ENCODE measurements at places on chromosomes 12 and 14.

DNA sequence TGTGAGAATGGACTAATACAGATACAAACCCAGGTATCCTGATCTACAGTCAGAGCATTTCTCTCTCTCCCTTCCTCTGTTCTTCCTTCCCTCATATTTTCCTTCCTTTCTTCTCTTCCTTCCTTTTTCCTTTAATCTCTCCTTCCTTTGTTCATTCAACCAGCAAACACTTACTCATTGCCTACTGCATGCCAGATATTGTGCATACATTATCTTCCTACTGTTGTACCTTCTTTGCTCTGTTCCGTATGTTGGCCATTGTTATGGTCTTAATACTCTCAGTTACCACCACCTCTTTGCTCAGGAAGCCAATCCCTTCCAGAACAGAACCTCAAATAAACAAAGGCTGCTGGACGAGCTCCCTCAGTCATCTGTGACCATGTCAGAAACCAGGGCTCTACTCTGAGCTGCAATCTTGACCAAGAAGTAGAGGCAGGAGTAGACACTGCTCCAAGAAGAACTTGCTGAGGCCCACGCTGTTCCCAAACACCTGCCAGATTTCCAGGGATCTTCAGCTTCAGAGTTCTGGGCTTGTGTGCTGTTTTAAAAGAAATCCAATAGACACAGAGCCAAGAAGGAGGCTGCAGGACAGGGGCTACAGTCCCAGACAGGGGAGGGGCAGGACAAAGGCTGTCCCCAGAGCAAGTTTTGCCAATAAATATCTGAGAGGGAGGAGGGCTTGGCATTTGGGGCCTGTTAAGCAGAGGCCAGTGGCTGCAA is 526.7 kb upstream of the TBX3 start:
- no peak for DNase-seq

GRCh38 chr14:96681829-96682228 is 115.4 kb upstream of the VRK1 start:
- peak; percentile 61 for DNase-seq

DNA sequence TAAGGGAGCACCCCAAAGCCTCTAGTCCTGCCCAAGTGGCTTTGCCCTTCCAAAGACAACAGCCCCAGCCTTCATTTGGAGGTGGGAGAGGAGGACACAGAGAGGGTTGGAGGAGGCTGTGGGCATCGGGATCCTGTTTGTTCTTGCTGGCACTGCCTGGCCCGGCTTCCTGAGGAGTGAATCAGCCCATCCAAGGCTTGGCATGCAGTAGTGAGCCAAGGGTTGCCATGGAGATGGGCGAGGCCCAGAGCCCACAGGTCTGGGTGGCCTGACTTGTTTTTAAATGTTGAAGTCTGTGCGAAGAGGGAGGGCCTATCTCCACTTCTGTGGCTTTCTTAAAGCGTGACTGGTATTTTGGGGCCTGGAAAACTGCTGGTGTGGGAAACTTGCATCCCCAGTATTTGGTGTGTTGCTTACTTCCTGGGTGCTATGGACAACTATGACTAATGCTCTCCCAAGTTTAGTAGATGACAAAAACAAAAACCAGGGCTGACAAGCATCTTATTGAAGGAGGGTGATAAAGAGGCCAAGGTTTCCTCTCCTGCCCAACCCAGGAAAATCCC is 15.8 kb downstream of the CD9 start:
- peak; percentile 89 for DNase-seq

DNA sequence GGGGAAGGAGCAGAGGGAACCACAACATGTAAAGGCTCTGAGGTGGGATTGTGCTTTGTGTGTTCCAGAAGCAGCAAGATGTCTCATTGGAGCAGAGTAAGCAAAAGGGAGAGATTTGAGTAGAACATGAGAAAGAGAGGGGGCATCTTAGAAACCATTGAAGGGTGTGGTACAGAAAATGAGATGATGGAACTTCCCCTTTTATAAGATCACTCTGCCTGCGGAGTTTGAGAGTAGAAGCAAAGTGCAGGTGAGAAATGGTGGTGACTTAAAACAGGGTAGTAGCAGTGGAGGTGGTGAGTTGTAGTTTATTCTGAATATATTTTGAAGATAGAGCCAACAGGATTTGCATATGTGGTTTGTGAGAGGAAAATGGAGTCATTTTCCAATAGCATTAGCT is 56.0 kb downstream of the FBXO34 start:
- no peak for DNase-seq

DNA sequence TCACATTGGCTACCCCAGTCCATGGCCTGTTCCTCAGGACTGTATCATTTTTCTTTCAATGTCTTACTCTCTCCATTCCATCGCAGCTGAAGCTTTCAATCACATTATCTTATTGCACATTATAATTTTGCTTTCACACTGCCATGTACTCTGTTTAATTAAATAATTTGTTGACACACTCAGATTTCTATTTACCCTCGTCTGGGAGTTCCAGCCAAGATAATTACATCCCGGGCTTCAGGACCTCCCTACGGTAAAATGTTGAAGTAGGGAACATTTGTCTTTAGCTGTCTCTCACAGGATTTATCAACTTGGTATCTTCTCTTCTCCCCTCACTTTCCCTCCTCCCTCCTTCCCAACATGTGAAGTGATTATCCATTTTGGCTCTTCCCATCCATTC is 177.2 kb upstream of the RASSF8 start:
- no peak for DNase-seq

DNA sequence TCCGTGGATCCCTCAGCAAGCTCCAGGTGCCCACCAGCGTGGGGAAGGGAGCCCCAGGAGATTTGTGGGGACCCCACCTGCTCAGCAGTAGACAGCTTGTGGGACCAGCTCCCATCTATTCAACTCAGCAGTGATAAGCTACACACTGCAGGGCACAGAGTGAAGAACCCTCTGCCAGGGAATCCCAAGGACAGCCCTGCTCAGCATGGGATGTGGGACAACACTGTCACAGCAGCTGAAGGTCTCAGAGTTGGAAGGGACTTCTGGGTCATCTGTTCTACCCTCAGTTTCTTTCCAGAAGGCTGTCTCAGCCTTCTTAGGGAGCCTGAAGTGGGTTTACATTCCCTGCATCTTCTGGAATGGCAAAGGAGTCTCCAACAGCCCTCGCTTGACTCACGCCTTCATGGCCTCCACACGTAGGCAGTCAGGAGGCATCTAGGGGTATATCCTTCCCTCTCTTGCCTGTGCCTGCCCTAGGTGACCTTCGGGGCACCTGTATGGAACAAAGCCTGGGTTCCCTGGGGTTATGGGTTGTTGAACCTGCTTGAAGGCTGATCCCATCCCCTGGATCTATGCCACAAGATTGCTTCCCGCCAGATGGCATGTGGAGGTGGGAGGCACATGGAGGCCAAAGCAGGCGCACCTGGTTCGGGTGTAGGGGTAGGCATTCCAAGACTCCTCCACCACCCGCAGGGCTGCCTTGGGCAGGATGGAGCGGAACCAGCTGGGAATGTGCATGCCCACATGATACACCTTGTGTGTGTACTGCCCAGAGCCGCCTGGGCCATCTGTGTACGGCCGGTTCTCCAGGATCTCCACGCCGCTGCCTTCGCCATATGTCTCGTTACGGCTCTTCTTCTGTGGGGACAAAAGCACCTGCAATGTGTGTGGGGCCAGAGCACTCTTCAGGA is 33.0 kb downstream of the ARL6IP4 start:
- no peak for DNase-seq

DNA sequence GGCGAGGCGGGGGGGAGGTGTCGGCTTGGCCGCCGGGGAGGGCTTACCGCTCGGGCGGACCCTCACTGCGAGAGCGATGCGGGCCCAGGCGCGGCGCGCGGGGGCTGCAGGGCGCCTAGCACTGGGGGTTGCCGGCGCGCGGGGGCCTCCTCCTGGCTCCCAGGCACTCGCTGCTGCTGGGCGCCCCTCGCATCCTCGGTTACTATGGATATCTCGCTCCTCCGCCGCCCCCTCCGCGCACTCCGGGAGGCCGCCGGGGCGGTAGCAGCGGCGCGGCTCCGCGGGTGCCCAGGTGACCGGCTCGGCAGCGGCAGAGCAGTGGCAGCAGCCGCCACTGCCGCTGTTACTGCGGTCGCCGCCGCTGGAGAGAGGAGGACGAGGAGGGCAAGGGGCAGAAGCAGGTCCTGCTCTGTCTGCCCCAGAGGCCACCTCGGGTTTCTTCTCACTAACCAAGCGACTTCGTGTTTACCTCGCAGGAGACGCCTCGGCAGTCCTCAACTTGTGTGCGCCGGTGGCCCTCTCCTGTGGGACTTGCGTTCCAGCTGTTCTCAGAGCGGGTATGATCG is 250.1 kb downstream of the APAF1 start:
- DNase-seq, result no peak

DNA sequence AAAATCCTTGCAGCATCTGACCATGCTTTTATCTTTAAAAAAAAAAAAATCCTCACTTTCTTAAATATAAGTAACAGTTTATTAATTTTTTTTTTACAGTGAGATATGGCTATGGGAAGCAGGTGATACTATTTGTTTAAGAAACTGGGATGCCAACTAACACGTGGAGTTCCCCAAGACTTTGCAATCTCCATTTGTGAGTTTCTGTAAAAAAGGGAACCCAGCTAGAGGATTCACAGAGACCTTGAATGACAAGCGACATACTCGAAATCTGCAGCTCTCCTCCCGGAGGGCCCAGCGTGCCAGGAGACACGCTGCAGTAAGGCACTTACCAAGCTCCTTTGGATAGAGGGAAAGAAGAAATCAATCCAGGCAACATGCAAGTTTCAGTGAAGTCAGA is 30.1 kb downstream of the SLC15A4 start:
- DNase-seq, result no peak

- DNase-seq, result no peak
Measured at GRCh38 chr14:24231263-24232120, 675 bp downstream of the NEDD8 start.

DNA sequence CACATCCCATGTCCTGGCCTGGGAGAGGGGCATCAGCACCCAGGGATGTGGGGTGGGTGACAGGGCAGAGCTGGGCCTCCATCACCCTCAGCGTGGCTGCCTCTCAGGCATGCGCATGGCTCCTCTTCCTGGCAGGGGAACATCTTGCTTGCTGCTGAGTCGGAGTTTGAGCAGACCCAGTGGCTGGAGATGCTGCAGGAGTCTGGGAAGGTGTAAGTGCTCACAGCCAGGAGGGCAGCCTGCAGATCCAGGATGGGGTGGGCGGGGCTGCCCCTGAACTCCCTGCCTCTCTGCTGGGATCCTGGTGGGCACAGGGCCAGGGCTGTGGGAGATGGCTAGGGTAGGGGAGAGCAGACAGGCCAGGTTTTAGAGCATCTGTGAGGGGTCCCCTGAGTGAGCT is 16.2 kb downstream of the PLEKHD1 start:
- no peak for DNase-seq

DNA sequence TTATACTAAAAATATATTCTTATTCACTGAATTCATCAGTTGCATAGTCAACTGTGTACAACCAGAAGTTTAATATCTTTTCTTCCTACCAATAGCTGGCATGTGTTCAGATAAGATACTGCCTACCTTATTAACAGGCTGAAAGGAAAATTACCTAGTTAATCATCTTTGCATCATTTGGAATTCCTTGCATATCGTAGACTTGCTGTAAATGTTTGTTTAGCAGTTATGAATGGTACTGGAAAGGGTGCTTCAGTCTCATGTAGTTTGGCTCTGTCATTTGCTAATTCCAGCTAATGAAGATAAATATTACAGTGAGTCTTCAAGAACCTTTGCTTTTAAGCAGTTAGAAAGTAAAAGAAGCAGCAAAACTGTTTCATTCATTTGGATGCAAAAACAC is 84.4 kb downstream of the PPHLN1 start:
- no peak for DNase-seq

DNA sequence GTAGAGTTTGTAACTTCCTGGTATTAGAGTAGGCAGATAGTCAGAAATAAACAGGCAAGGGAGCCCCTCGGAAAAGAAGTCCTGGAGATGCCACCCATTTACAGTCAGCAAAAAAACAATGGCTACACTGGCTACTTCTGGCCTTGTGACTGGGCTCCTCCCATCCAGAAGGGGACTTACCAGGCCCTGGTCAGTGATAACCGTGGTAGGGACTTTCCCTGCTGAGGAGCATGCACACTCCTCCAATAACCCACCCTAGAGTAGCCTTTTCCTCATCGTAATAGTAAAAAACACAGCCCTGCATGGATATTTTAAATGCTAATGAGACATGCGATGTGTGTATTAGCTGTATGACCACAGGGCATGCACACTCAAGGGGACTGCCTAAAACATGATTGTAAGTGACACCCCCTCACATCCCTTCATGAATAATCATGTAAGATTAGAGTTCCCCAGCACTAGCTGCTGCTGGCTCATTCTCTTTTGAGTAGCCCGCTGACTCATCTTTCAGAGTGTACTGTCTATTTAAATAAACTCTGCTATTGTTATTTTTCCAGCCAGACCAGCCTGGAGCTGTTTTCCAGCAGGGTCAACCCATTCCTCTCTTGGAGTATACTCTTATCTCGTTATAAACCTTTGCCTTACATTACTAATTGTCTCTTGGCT is 413.8 kb upstream of the TMTC1 start:
- DNase-seq, result peak; percentile 25

- no peak for DNase-seq
Measured at GRCh38 chr12:79689061-79689476, 1.7 kb downstream of the PAWR start.

GRCh38 chr12:60174941-60175340 is 579.1 kb downstream of the SLC16A7 start:
- DNase-seq, result no peak

DNA sequence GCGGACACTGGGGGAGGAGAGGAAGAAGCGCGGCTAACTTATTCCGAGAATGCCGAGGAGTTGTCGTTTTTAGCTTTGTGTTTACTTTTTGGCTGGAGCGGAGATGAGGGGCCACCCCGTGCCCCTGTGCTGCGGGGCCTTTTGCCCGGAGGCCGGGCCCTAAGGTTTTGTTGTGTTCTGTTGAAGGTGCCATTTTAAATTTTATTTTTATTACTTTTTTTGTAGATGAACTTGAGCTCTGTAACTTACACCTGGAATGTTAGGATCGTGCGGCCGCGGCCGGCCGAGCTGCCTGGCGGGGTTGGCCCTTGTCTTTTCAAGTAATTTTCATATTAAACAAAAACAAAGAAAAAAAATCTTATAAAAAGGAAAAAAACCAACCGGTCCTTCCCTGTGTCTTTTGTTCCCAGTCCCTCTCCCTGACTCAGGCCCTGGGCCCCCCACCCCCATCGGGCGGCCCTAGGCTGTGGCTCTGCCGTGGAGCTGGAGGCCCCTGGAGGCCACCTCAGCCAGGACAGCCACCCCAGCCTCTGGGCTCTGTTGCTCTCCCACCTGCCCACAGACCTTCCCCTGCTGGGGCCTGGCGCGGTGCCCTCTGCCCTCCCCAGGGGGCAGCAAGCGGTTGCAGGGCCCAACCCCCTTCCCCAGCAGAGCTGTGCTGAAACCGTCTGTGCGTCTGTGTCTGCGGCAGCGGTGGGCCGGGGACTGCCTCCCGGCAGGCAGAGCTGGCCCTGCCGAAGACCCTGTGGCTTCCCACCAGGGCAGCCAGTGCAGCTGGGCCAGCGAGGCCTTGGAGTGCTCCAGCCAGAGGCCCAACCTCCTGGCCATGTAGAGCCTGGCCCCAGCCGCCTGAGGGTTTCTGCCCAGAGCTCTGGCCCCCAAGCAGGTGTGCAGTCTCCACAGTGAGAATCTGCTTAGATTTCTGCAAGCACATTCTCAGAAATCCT is 4.0 kb upstream of the CRIP2 start:
- no peak for DNase-seq

- no peak for DNase-seq
Measured at GRCh38 chr12:50403001-50403440, 2.3 kb downstream of the LARP4 start.

All from EL (cell line).